CD4-positive, alpha-beta T cell treated with Interleukin-12 subunit alpha and Interleukin-12 subunit beta, for 1 hour (primary cell): ENCODE measurements at places on chromosomes 3 and 15.

DNA sequence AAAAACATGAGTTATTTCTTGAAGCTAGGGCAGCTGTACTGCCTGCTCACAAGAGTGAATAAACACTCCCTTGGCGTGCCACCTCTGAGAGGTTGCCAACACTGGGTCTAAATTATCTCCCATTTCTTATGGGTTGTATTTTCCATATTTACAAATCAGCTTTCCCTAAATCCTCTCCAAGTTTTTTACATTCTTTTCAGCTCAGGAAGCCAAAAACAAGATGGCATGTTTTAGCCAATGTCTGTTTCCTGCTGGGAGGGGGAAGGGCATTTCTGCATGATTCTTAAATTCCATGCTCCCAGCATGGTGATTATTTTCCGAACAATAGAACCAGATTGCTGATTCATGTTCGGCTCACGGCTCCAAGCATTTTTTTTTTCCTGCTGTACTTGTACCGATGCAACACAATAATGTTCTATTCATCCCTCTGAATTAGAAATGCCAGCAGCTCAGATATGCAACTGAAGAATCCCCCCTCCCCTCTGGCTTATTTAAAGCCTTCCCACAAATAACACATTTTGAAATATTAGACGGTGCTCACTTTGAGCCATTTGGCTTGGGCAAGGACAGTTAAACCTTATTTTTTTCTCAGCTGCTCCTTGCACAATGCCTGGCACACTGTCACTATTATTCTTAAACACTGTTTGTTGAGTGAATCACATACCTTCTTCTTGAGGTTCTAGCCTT lies 252.5 kb downstream of the THRB start:
- DNase-seq = no peak

DNA sequence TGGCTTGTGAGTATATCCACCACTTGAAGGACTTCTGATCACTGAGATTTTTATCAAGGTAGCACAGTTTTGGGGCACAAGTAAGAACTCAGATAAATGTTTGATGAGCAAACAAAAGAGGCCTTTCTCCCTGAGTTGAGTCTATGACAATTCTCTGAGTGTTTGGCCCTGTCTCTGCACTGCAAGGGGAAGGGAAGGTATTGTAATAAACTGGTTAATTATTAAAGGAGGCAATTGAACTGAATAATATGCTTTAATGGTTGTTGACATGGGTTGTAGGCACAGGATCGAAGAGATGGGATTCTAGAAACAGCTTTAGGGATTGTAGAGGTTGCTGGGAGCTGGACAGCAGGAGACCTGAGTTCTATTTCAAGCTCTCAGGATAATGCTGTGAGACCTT lies 95.0 kb upstream of the MRPL3 start:
- no peak for DNase-seq

DNA sequence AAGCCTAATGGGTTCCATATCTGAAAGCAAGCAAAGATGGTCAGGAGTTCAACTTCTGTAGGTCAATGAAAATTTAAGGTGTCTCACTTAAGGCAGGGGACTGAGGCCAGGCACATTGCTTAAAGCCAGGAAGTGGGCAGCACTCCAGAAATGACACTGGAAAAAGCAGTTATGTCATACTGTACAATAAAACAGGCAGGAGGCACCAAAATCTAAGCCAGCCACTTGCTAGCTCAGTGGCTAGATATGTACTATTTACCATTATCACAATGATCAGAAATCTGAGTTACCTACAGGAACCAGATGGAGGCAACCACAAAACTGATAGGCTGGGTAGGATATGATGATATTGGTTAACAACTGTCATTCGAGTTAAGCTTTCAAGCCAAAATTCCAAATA lies 57.3 kb downstream of the FRMD5 start:
- no peak for DNase-seq

GRCh38 chr3:45199837-45200648 lies 26.0 kb downstream of the TMEM158 start:
- no peak for DNase-seq

GRCh38 chr3:166351461-166351860 lies 514.2 kb upstream of the BCHE start:
- DNase-seq = no peak

GRCh38 chr15:72706266-72706665 lies 20.3 kb downstream of the BBS4 start:
- DNase-seq = no peak

- DNase-seq = no peak
Observed at GRCh38 chr15:40328176-40328575, 4.7 kb downstream of the INAFM2 start.

DNA sequence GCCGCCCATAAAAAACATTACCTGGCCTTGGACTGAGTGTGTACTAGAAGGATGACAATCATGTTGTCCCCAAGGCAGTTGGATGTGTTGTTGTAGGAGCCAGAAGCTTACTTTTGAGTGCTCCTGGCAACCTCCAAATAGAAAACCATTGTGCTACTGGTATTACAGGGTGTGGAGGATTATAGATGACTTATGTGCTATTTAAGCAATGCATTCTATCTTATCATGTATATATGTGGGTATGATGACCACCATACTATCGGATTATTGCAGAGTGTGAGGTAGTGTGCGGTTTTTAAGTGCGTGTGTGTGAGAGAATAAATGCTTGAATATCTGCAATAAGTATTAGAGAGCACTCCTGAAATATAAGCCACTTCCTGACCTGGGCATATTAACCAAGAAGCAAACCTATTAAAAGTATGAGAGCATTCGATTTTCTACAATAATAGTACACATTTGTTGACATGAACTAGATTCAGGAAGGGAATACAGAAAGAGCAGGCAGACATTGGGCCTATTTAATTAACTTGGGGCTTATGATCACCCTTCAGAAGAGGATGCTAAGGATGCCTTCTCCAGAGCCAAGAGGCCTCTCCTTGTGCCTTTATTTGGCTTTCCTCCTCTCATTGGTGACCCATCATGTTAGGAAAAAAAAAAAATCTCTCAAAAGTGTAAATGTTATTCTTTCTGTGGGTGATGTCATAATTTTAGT lies 11.7 kb upstream of the MBNL1 start:
- no peak for DNase-seq

DNA sequence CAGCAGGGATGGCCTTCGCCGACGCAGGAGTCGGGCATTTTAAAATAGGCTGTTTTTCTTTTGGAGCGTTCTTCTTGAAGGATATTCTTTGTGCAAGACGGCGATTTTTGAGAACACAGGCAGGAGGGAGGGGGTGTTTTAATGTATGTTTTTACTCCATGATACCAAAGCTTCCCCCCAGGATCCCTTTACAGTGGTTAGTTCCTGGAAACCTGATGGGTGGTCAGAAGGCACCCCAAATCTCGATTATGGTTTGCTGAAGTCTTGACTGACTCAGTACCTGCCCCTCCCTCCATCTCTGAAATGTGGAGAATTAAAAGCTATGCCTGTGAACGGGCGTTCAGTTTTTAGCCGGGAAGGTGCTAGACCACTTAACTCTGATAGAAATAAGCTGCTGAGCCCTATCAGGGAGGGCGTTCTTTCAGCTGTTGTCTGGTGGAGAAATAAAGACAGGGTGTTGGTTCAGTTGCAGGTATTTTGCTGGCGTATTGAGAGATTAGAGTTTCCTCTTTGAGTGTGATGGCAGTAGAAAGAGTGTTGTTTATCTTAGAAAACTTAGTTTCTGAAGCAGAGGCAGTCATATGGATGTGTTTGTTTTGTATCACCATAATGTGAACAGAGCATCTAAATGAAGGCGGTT lies 3.4 kb downstream of the IGF1R start:
- peak; percentile 12 for DNase-seq

- DNase-seq = no peak
Observed at GRCh38 chr3:64681015-64681414, 6.8 kb downstream of the ADAMTS9 start.

DNA sequence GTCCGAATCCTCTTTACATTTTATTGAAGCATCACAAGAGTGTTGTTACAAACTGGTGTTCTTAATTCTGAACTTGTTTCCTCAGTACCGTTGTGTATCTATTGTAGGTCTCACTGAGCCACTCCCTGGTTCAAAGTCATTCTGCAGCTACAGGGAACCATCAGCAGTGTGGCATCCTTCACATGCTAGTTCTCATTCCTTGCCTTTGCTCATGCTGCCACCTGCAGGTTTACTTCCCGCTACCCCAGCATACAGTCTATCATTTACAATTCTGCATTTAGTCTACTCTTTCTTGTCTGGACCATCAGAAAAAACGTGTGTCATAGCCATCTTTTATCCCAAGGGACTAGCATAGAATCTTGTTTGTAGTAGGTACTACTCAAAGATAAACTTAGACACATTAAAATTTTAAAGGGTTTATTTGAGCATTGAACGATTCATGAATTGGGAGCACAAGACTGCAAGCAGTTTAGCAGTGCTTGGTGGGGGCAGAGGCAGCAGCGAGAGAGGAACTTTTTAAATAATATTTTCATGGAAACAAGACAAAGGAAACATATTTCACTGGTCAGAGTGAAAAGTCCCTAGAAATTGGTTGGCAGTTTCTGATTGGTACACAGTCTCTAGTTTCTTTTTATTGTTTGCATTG lies 402.1 kb downstream of the CADM2 start:
- DNase-seq = no peak

DNA sequence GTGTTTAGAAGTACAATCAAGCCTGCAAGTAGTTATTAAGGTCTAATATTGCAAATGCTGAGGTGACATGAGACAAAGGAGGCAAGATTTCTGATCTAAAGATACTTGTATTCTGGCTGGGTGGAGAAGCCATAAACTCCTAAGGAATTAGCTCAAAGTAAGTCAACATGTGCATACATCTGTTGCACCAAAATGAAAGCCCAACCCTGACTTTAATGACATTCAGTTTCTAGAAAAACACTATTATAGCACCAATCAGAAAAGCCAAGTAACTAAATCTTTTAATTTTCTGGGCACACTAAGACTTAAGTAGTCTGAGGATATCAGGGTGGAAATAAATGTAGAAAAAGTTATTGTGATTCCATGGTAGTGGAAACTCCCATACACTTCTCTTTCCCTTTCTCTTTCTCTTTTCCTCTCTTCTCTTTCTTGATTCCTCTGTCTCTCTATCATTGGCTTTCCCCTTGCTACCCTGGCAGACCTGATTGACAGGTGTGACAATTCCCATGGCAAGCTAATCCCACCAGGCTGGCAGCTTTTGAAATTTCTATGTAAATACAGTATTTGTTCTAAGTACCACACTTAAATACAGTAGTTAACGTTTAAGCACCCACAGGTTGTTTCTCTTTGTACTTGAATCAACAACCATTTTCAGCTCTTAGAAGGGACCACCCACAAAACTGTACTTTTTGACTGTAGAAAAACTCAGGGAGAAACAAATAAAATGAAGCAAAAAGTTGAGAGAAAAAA lies 528.4 kb upstream of the SEMA6D start:
- DNase-seq = no peak

GRCh38 chr3:23950293-23950692 lies 5.2 kb downstream of the NR1D2 start:
- DNase-seq = no peak

DNA sequence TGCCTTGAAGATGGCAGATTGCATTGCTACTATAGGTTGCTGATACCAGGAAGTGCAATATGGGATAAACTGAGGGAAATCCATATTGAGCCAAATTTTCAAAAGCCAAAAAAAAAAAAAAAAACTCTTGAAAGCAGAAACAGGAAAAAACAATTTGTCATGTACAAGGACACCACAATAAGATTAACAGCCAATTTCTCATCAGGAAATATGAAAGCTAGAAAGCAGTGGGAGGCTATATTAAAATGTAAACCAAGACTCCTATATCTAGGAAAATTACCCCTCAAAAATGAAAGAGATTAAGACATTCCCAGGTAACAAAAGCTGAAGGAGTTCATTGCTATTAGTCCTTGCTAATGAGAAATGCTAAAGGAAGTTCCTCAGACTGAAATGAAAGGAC lies 462.8 kb upstream of the DPH6 start:
- no peak for DNase-seq

GRCh38 chr15:91855241-91855640 lies 1.7 kb downstream of the SLCO3A1 start:
- DNase-seq = no peak

GRCh38 chr15:42060797-42061196 lies 33.6 kb downstream of the PLA2G4D start:
- no peak for DNase-seq

DNA sequence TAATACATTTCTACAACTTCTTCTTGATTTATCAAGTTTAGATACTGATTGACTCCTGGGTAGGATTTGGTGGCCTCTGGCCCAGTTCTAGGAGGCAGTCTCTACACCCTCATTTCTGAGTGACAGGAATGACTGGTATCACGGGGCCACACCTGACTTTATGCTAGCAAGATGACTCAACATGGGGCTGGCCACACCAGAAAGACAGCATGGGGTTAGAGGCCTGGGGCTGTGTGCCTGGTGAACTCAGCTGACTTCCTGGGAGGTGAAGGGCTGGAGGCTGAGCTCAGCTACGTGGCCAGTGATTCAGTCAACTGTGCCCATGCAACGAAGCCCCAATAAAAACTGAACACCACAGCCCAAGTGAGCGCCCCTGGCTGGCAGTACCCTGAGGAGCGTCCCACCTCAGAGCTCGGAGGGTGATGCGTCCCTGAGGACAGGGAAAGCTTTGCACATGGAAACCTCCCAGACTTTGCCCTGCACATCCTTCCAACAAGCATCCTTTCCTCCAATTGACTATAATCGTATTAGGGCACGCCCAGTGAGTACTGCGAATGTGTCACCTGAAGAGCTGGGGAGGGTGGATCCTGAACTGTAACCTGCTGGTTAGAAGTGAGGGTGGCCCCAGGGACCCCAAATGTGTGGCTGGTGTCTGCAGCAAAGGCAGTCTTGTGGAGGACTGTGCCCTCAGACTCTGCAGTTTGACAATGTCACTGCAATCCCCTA lies 57.2 kb downstream of the NIPA2 start:
- no peak for DNase-seq

DNA sequence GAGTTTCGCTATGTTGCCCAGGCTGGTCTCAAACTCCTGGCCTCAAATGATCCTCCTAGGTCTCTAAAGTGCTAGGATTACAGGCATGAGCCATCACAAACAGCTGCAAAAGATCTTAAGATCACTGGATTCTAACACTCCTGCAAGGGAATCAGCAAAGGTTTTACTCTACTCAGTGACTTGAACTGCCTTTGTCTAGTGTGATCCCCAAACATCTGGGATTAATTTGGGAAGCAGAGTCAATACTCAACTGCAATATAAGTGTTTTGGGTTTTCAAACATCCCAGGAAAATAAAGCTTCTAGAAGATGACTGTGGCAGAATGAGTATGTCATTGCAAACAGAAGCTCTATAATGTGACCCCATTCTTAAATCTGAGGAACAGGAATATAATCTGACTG lies 7.2 kb downstream of the SPG21 start:
- DNase-seq = no peak

GRCh38 chr15:45048794-45049631 lies 26.0 kb downstream of the SORD start:
- peak; percentile 10 for DNase-seq

GRCh38 chr15:77506311-77507142 lies 85.8 kb downstream of the HMG20A start:
- DNase-seq = no peak

- no peak for DNase-seq
Observed at GRCh38 chr3:14172496-14172895, 5.9 kb downstream of the XPC start.
